Stimulated activated naive CD8-positive, alpha-beta T cell treated with anti-CD3 and anti-CD28 coated beads, Interleukin-15, Interleukin-2, amounts not matched to agents 100 U/mL and 50 U/mL, for 24 hours (primary cell): ENCODE measurements at places on chromosomes 13 and 19.

DNA sequence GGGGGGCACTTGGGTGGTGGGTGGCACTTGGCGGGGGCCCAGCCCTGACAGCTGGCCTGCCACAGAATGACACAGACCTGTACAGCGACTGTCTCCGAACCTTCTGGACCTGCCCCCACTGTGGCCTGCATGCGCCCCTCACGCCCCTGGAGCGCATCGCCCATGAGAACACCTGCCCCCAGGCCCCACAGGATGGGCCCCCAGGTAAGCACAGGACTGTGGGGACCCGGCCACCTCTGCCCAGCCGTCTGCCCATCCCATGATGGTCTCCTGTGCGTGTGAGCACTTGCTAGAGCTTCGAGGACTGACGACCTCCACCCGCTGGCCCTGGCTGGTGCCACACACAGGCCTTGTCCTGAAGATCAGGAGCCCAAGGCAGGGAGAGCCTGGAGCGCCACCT is 32.0 kb downstream of the DHX34 start:
- no peak for DNase-seq

DNA sequence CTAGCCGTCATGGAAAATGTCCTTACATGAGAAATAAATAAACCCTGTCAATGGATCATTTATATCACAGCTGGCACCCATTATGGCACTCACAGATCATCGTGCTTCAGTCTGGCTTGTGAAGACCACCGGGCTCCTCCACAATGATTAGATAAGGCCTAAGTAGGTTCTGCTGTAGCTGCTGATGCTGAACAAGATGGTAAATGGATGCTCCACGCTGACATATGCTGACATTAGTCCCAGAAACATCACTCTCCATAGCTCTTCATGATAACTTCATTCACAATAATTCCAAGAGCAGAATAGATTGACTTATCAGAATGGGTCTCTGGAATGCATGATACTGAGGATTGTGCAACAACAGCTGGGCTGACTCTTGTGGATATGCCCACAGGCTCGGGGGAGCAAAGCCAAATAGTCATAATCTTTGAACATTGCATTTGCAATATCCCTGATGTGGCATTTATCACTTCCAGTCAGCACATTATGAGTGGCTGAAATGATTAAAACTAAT is 63.8 kb upstream of the RXFP2 start:
- no peak for DNase-seq

- no peak for DNase-seq
These were observed 643.9 kb upstream of the SGCG start for GRCh38 chr13:22536851-22537250.

DNA sequence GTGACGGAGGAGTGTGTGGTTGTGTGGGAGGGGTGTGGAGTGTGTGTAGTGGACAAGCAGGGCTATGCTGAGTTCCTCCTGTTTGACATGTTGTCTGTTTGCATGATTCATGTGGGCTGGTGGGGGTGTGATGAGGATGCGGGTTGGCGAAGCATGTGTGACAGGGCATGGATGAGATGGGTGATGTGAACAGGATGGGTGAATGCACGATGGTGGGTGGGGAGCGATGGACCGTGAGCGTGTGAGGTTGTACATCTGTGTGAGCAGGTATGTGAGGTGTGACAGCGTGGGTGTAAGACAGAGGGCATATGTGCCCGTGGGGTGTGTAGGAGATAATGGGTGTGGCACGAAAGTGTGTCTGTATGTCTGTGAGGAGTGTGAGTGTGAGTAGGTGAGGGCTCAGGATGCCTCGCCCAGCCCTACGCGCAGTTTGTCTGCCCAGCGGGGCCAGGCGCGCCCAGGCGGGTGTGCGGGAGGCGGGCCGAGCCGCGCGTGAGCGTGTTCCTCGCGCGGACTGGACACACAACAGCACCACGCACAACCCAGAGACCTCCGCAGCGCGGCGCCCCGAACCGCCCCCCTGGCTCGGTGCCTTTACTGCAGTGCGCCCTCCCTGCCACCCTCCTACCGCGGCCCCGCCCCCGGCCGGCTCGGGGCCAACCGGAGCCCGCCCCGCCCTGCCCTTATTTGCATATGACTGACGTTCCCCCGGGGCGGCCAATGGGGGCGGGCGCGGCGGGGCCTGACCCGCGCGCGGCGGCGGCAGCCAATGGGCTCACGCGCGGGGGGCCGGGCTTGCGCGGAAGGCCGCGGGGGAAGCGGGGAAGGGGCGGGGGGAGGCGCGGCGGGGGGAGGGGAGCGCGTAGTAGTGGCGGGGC is 14.4 kb downstream of the CIC start:
- DNase-seq = peak; percentile 97

- no peak for DNase-seq
These were observed 341.3 kb downstream of the SPRY2 start for GRCh38 chr13:79999601-80000000.

GRCh38 chr19:7272856-7273578 is 21.2 kb downstream of the INSR start:
- no peak for DNase-seq

- DNase-seq = no peak
These were observed 423.4 kb downstream of the RFC3 start for GRCh38 chr13:34241332-34241731.

- no peak for DNase-seq
These were observed 54.0 kb downstream of the ALOX5AP start for GRCh38 chr13:30789166-30789862.

GRCh38 chr13:99228737-99229691 is 28.4 kb downstream of the UBAC2 start:
- no peak for DNase-seq

- DNase-seq = no peak
These were observed 139.4 kb downstream of the HS6ST3 start for GRCh38 chr13:96229356-96229755.

DNA sequence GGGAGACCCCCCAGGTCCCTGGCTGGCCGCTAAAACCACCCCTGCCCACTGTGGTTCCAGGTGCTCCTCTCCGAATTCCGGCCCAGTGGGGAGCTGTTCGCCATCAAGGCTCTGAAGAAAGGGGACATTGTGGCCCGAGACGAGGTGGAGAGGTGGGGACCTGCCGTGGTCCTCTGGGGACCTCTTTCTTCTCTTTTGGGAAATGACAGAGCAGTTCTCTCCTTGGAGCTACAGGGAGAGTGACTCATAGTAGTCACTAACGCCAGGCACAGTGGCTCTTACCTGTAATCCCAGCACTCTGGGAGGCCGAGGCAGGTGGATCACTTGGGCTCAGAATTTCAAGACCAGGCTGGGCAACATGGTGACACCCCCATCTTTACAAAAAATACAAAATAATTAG is 7.3 kb downstream of the PTGER1 start:
- no peak for DNase-seq

DNA sequence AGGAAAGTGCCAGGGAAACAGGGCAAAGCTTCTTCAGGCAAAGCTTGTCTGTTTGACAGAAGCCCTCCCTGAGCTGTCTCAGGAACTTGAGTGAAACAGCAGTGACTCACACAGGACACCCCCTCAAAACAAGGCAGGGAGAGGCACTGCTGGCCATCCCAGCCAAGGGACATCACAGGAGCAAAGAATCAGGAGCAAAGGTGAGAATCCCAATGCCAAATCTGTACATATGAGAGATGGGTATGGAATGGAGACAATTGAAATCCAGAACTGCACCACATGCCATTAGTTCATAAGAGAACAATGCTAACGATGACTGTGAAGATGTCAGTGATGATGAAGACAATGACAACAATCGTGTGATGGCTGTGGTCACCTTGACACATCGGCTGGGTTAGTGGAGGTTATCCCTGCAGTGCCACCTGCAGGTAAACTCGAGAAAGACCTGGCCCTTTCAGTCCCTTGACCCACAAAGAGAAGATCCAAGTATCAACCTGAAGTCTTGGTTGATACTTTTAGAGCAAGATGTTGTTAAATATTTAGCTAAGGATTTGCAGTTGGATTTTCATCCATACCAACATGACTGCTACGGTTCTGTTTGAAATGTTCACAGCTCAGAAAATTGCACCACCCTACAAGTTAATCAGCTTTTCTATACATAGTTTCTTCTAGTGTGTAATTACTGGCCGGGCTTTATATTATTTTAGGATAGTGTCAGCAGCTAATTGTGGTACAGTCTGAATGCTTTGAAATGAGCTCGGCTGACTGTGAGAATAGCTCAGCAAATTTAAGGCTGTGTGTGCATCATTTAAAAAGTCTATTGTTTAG is 42.0 kb upstream of the IPO5 start:
- peak; percentile 5 for DNase-seq

GRCh38 chr13:79660361-79660760 is 179.4 kb downstream of the NDFIP2 start:
- no peak for DNase-seq

- DNase-seq = no peak
These were observed 2526.0 kb downstream of the PCDH9 start for GRCh38 chr13:64704121-64704649.

GRCh38 chr19:6059988-6060599 is 50.2 kb downstream of the RFX2 start:
- DNase-seq = no peak

- no peak for DNase-seq
These were observed 8.0 kb downstream of the TFDP1 start for GRCh38 chr13:113592571-113592970.

GRCh38 chr19:814152-815078 is 7.3 kb downstream of the PLPPR3 start:
- no peak for DNase-seq

- DNase-seq = no peak
These were observed 156.6 kb downstream of the IRS2 start for GRCh38 chr13:109629737-109630136.

- no peak for DNase-seq
These were observed 1068.1 kb upstream of the PCDH20 start for GRCh38 chr13:62483774-62484173.

DNA sequence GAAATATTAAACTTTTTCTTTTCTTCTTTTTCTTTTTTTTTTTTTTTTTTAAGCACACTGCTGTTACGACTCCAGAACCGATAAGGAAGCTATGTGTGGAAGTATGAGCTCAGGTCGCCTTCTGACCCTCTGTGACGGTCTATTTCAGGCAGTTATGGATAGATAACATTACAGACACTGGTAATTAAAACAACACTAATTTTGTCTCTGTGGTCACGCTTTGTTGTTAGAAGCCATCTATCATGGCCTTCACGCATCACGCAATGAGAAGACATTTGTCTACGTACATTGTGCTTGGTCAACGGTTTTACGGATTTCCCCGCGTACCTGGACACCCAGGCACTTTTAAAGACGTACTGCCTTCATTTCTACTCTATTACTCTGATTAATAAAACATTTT is 306.0 kb upstream of the ZNF507 start:
- no peak for DNase-seq

- DNase-seq = no peak
These were observed 127.4 kb downstream of the DCT start for GRCh38 chr13:94352057-94352456.

DNA sequence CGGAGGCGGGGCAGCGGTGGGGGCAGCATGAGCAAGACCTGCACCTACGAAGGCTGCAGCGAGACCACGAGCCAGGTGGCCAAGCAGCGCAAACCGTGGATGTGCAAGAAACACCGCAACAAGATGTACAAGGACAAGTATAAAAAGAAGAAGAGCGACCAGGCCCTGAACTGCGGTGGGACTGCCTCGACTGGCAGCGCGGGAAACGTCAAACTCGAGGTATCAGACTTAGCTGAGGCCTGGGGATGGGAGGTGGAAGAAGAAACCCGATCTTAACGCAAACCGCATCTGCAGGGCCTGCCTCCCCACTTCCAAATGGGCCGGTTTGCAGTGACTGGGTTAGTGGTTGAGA is 693 bp downstream of the RFXAP start:
- DNase-seq = no peak

DNA sequence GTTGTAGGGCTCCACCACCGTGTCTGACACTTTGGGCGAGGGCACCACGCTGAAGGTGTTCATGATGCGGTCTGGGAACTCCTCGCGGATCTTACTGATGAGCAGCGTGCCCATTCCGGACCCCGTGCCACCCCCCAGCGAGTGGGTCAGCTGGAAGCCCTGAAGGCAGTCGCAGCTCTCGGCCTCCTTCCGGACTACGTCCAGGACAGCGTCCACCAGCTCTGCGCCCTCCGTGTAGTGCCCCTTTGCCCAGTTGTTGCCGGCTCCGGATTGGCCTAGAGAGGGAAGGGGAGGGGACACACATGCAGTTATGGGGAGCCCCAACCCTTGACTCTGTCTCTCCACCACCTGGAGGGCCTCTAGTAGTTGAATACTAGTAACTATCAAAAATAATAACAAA is 6.2 kb downstream of the TUBB4A start:
- DNase-seq = no peak

DNA sequence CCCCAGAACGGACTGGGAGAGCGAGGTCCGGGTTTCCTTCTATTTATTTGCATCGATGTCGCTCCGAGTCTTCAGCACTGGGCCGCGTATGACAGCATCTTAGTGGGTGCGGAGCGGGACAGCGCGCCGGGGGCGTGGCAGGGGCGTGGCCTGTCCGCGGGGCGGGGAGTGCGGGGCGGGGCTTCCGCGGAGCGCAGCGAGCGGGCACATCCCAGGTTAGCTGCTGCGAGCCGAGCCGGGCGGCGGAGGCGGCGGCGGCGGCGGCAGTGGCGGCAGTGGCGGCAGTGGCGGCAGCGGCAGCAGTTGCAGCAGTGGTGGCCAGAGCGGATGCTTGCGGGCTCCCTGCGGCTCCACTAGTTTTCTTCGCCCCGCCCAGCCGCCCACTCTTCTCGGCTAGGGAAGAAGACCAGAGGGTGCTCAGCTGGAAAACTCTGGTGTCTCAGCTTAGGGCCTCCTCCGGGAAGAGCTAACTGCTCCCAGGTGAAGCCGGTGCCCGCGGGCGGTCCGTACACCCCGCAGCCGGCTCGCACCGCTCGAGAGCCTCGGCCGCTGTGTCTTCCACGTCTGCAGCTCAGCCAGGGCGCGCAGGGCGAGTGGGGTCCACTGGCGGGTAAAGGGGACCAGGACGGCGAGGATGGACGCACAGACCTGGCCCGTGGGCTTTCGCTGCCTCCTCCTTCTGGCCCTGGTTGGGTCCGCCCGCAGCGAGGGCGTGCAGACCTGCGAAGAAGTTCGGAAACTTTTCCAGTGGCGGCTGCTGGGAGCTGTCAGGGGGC is at the start of gene GPC5:
Gene GPC5 (plus strand): TSS at position 209 of the 776 bp plus-strand sequence.
- peak; percentile 87 for DNase-seq

DNA sequence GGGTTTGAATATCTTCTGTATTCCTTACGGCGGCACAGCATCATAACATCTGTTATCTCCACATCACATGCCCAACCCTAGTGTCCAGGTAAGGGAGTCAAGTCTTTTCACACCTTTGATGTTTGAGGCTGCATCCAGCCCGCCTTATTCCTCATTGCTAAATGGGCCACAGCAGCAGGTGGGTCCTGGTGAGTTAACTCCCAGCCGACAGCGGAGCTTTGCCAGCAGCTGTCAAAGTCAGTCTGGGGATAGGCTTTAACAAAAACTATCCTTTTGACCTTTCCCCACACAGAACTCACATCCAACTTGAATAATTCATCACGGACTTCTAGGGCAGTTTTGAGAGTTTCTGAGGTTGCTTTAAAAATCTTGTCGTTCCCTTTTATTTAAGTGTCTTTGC is 235.1 kb downstream of the DLEU7 start:
- DNase-seq = no peak
